NCI-H446 treated with DMSO at 0.1 percent for 48 hours (cell line): ENCODE measurements at places on chromosomes 12 and 14.

- no peak for DNase-seq
These were observed 297.1 kb upstream of the TBX3 start for GRCh38 chr12:114981036-114981435.

GRCh38 chr12:26101763-26102162 is 23.1 kb downstream of the BHLHE41 start:
- DNase-seq: no peak

DNA sequence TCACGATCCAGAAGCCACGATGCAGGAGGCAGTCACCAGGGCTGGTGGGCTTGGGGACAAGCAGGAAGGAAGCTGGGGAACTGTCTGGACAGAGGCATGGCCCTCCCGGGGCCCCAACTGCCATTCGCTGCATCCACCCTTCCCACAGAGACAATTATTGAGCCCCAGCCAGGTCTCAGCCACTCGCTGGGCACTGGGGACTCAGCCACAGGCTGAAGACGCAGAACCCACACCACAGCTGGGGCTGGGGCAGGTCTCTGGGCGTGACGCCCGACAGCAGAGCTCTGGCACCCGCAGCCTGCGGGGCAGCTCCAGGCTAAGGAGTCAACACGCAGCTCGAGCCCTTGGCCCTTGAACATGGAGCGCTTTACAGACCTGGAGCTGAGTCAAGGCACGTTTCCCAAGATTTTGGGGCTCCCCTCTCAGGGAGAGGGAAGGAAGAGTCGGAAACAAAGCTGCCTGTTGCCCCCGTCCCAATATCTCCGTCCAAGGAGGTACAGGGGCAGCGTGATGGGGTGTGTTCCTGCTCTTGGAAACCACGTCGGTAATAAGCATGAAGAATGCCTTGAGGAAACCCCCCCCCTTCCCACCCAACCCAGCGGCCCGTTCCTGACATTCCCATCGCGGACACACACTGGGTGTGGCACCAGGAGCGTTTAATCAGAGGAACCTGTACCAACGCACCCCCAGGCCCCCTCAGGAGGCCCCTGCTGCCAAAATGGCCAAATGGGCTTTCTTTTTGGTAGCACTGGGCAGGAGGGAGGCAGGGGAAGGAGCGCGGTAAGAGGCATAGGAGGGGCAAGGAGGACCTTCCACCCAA is 6.7 kb downstream of the RIMBP2 start:
- no peak for DNase-seq

- DNase-seq: no peak
These were observed 26.1 kb upstream of the STAC3 start for GRCh38 chr12:57276935-57277563.

DNA sequence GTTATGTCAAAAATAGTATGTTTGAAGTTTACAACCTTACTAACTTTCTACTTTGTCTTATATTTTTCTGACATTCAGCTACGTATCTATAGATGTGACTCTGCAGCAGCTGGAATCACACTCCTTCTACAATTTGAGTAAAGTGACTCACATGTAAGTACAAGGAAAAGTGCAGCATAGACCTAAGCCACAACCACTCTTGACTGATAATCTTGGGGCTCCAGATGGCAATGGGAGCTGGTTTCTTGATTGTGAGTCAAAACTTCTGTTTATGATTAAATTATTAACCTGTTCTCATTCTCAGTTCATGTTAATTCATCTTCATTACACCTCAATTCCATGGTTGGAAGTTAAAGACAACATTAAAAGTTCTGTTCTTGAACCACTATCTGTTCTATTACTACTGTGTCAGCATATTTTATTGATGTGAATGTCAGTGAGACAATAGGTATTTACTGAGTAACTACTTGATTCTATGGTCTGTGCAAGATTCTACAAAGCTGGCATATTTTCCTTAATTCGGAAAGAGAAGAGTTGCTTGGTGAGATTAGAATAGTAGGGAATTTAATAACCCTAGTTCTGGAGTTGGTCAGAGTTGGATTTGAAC is 112.9 kb downstream of the TSHR start:
- DNase-seq: no peak

DNA sequence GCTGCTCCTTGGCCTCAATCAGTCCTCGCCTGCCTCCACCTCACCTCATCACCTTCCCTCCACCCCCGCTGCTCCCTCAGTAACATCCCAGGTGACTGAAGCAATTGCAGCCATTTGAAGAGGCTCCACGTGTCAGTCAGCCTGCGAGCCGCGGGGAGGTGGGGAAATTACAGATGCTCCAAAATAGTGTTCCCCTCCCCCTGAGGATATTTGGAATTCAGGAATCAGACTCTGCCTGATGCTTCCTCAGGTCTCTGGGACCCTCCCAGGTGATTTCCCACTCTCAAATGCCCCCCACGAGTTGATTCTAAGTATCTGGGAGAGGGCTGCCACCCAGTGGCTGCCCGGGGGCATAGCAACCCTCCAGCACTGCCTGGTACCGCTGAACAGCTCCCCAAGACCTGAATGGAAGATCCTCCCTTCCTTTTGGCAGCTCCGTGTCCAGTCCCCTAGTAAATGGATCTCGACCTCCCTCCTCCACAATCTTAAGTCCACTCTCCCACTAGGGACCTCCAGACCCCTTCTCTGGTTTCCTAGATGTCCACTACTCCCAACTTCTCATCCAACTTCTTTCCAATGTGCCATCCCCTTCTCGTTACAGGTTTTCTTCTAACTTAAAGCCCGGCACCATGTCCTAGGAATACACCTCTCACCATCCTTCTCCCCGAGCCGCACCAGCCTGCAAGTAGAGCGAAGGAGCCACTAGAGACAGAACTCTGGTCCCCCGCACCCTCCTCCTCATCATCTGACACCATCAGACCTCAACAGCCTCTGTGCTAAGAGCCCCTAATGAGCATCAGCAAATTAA is 1.4 kb upstream of the ASIC1 start:
- peak; percentile 10 for DNase-seq

DNA sequence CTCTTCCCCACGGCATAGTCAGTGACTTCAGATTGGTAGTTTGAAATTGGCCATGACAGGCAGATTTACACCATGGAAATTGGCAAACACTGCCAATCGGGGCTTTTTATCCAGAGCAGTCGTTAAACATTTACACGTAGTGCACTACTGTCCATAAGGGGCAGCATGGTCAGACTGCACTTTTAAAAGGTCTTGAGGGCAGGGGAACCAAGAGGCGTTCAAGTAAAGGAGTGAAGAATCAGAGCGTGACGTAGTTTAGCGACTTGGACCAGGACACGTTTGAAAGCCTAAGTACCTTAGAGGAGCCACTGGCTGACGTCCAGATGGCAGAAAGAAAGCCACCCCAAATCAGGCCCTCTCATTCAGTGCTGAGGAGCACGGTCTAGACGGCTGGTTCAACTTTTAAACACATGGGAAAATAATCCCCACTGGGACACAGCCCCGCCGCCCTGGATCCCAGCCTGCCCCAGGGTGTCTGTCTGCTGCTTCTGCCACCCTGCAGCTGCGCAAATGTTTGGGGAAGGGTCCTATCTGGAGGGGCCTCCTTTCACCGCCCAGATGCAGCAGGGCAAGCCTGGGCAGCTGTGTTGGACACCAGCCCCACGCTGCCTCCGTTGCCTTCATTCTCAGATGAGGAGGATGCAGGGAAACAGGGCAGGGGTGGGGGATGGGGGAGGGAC is 52.5 kb upstream of the PPP2R5C start:
- no peak for DNase-seq

- DNase-seq: peak; percentile 69
These were observed 211.5 kb downstream of the PHLDA1 start for GRCh38 chr12:75820071-75820470.

GRCh38 chr14:99513183-99513694 is 32.0 kb downstream of the CCNK start:
- no peak for DNase-seq

- no peak for DNase-seq
These were observed 44.7 kb upstream of the BCL7A start for GRCh38 chr12:121976950-121977349.

- no peak for DNase-seq
These were observed 34.5 kb upstream of the ARID2 start for GRCh38 chr12:45695035-45695434.

DNA sequence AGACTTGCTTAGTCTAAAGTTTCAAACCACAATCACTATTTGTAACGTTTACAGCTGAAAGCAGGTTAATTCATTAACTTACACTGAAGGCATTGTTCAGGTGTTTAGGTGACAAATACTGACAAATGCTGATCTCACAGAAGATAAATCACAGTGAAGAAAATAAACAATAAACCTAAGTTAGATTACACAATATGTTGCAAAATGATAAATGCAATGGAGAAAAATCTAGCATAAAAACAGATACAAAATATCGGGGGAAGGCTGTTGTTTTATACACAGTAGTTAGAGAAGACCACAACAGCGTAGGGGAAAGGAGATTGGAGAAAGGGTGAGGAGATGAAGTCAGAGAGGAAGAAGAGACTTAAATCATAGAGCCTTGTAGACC is 3.0 kb downstream of the SCAF11 start:
- DNase-seq: no peak

GRCh38 chr12:30046376-30046775 is 262.6 kb upstream of the TMTC1 start:
- no peak for DNase-seq

DNA sequence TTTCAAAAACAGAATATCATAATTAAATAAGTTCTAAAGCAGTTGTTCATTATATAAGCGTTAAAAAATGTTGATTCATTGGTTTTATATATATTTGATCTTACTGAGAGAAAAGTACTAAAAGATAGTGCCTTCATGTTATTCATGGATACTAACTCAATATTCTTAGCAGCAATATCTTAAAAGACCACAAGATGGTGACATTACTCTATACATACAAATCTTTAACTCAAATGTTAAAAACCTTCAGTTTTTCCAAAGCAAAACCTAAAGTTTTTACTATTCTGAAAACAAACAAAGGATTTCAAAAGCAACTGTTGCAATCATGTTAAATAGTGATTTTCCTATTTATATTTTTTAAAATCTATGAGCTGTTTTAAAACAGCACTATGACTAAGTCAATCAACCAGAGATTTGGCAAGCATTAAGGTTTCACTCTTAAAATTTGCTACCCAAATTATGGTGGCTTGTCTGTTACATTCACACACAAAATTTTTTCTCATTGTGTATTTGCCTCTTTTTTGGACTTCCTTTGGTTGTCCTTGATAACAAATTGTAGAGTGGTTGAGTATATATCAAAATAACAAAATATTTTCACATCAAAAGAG is 50.1 kb upstream of the RERGL start:
- peak; percentile 20 for DNase-seq

- DNase-seq: no peak
These were observed 15.6 kb upstream of the TESC start for GRCh38 chr12:117114784-117115183.

GRCh38 chr12:92078167-92079053 is 67.2 kb downstream of the BTG1 start:
- DNase-seq: no peak

GRCh38 chr12:104280717-104281458 is 22.7 kb upstream of the EID3 start:
- DNase-seq: no peak

- DNase-seq: no peak
These were observed 16.2 kb downstream of the NCKAP5L start for GRCh38 chr12:49811961-49812401.

GRCh38 chr12:66623455-66623854 is 55.4 kb downstream of the GRIP1 start:
- DNase-seq: no peak

DNA sequence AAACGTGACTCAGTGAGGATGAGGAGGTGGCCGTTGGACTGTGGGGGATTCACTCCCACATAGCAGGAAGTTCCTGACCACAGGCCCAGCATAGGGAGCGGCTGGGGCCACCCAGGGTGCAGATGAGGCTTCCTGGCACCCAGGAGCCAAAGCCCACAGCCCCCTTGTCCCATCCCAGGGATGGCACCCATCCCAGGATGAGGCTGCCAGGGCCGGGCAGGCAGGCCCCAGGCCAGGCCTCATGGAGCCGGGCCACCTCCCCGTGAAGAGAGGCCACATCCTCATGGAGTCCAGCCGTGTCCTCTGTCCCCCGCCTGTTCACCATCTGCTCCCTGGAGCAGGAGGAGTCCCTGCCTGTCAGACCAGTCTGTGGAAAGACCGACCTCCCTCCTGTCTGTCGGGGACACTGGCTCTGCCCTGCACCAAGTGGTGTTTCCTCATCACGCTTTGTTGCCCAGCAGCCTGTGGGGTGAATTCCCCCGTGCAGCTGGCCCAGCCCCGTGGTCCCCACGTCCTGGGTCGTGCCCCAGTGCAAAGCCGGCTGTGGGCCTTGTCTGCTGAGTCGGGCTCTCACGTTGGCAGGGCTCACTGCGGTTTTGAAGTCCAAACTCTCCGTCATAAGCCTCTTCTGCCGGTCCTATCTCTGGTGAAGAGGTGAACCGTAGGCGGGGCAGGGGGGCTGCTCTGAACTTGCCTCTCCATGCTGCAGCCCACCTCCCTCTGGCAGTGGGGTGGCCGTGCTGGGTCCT is 24.5 kb downstream of the MMP17 start:
- DNase-seq: no peak

- no peak for DNase-seq
These were observed 25.3 kb downstream of the TMEM63C start for GRCh38 chr14:77206877-77207389.

- DNase-seq: no peak
These were observed 440.9 kb downstream of the LRFN5 start for GRCh38 chr14:42047421-42048055.

DNA sequence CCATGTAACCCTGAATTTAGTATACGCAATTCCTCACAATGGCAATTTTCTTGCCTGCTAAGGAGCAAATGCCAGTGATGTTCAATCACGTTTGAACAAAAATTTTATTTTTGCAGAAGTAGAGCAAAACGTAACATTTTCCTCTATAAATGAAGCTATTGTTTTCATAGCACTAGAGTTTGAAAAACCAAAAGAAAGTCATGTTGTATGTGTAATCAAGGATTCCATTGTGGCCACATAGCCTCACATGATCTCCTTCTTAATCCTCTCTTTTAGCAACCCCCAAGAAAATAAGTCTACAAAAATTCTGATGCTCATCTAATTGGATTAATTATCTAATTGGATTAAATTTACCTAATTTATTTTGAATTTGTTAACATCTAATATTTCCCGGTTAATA is 1217.4 kb upstream of the FLRT2 start:
- DNase-seq: no peak

- DNase-seq: no peak
These were observed 204.7 kb upstream of the PELI2 start for GRCh38 chr14:55913324-55914025.

- DNase-seq: no peak
These were observed 41.9 kb downstream of the ATP23 start for GRCh38 chr12:57983146-57983857.
